Tongue (tissue), 3 donors: ENCODE measurements at places on chromosomes 3 and 15.
A peak's percentile ranks its signal among the peaks of the same experiment; 100 is the strongest.

GRCh38 chr3:185655426-185656320 lies 69.6 kb downstream of the SENP2 start:
- DNase-seq: no peak

DNA sequence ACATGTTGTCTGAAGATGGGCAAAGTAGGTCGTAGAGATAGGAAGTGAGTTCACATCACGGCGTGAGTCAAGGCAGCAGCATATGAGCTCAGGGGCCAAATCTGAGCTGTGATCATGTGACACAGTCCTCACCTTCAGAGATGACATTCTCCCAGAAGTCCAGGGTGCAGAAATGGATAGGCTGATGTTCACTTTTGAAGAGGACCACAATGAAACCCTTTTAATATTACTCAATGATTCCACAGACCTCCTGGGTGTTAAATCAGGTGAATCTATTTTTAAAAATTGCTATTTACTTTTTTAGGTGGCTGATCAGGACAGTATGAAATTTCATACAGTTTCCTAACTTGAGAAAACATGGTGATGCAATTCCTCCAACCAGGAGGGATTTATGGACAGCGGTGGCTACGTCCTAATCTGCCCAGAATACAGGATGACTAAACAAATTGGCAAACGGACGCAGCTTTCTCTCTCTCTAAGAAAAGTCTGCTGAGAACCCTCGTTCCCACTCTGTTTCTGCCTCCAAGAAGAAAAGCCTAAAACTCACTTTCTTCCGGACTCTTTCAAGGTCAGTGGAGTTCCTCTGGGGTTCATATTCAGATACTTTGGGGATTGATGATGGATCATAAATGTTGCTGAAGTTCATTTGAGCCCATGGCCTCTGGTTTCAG lies 34.4 kb downstream of the B3GNT5 start:
- no peak for DNase-seq

DNA sequence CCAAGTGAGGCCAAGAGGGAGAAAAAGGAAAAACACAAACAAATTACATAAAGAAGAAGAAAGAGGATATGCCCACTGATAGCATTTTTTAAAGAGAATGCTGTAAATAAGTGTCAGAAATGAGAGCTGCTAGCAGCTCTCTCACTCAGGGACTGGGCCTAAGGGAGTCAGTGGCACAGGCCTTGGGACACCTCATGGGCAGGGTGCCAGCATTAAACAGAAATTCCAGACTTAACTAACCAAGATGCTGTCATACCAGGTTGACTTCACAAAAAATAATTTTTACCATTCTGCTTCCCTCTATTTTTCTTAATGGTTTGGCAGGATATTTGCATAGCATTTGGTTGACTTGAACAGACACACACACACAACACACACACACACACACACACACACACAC lies 92.3 kb upstream of the ADAMTSL3 start:
- DNase-seq: no peak

GRCh38 chr3:128179484-128179819 lies 26.2 kb downstream of the EEFSEC start:
- DNase-seq: no peak

DNA sequence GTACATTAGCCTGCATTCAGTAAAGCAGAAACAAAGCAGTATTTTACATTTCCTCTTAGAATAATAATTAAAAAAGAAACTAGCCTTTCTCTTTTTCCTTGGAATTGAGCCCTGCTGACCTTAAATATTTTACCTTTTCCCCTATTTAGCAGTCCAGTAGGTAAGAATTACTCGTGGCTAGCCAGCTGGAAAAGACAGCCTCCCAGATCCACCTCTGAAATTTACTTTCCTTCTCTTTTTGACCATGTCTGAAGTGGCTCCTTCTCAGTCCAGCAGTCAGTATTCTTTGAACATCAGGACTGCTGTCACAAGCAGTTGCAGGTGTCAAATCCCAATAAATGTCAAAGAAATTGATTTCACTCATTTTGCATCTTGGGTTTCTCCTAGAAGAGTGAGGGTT lies 311.5 kb upstream of the DCBLD2 start:
- no peak for DNase-seq

- DNase-seq: no peak
These were observed 64.6 kb downstream of the STAC start for GRCh38 chr3:36444909-36445308.

DNA sequence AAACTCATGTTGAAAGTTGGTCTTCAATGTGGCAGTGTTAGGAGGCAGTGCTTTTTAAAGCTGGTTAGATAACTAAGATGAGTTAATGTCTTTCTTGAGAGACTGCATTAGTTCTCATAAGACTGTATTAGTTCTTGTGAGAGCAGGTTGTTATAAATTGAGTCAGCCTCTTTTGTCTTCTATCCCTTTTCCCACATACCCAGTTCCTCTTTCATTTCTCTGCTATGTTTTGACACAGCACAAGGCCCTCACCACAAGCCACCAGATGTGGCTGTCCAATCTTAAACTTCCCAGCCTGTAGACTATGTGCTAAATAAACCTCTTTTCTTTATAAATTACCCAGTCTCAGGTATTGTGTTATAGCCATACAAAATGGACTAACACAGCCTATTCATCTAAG lies 94.6 kb upstream of the SNTN start:
- no peak for DNase-seq

DNA sequence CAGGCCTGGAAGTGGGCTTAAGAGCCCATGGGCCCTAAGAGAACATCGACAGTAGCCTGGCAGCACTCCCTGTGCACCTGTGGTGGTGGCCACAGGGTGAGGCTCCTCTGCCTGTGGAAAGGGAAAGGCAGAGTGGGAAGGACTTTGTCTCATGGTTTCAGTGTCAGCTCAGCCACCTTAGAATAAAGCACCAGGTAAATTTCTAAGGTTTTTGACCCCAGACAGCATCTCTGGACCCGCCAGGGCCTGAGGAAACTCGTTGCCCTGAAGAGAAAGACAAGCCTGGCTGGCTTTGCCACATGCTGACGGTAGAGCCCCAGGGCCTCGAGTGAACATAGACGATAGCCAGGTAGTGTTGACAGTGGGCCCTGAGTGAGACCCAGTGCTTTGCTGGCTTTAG lies 22.1 kb downstream of the GOLGA6A start:
- DNase-seq: no peak

DNA sequence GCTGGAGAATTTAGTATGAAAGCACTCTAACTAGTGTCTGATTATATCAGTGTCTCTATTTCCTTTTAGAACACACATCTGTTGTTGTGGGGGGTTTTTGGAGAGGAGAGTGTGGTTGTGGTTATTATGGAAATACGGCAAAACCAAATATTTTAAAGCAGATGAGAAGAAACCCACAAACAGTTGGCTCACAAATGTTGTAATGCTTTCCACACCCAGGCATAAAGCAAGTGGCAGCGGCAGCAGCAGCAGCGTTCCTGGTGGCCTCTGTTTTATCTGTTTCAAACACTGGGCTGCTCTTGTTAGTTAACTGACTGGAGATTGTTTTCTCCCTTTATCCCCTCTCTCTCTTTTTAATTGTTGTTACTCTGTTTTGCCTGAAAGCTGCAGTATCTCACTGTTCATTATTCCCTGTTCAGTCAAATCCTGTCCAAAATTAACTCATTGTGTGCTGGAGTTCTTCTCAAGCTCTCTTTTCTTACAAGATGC lies 1045.5 kb upstream of the NR2F2 start:
- peak; percentile 80 for DNase-seq

DNA sequence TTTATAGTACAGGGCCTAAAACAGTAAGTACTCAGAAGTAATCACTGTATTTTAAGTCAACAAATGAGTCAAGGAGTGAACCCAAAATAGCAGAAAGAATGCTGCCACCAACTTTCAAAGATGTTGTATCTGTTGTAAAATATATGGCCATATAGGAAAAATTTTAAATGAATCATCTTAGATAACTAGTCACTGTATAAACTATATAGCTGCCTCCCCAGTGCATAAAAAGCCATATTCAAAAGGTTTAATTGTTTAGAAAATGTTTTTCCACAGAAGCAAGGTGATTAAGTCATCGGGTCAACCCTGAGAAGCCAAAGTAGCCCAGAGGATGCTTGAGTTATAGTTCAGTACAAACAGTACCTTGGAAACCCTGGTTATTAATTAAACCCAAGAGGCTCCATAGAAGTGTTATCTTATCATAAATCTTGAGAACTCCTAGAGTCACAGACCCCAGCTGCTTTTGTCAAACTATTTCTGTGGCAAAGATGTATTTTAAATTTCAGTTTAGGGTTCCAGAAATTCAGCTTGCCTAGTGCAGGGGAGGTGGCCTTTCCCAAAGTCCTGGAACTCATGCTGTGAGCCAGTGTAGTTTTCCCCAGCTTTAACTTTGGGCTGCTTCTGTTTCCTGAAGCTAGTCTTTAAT lies 39.2 kb downstream of the MBNL1 start:
- no peak for DNase-seq

DNA sequence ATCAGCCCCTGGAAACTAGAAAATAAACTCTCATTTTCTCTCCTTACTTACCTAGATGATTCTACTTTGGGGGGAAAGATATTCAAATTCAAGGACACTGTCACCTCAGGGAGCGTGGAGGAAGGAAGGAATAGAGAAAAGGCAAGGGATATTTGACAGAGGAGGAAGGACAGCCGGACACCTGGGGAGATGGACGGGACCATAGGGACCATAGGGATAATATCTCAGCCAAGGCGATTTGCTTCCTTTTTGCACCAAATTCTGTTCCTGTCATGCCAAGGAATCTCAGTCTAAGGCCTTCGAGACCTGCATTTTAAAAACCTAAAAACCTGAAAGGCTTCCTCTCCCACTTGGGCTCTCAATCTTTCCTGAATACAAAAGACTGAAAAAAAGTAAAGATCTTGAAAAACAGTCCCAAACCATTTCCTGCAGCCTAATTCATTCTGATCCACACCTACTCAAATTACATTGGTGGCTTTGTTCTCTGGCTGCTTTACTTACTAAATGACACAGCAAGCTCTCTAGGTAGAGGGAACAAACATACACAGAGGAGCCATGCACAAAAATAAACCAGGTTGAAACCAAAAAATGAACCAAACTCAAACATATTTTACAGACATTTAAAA lies 73.9 kb upstream of the SLC24A5 start:
- no peak for DNase-seq

- DNase-seq: no peak
These were observed 9.8 kb upstream of the RPP14 start for GRCh38 chr3:58296269-58296668.

GRCh38 chr15:65083262-65083701 lies 6.7 kb downstream of the KBTBD13 start:
- DNase-seq: peak; percentile 62

GRCh38 chr15:57916695-57917094 lies 148.8 kb downstream of the ALDH1A2 start:
- DNase-seq: no peak

- DNase-seq: peak; percentile 16
These were observed 76.9 kb upstream of the ST8SIA2 start for GRCh38 chr15:92316586-92317295.
